Pons (tissue), 1 donor: ENCODE measurements at places on chromosomes 2 and 18.

GRCh38 chr2:24707143-24707542, 86.0 kb downstream of the PTRHD1 start:
- peak; percentile 74 for DNase-seq

GRCh38 chr2:8627692-8628085, 54.2 kb upstream of the ID2 start:
- DNase-seq, result no peak

- DNase-seq, result peak; percentile 51
Observed at GRCh38 chr2:183248866-183249567, 124.8 kb downstream of the NUP35 start.

DNA sequence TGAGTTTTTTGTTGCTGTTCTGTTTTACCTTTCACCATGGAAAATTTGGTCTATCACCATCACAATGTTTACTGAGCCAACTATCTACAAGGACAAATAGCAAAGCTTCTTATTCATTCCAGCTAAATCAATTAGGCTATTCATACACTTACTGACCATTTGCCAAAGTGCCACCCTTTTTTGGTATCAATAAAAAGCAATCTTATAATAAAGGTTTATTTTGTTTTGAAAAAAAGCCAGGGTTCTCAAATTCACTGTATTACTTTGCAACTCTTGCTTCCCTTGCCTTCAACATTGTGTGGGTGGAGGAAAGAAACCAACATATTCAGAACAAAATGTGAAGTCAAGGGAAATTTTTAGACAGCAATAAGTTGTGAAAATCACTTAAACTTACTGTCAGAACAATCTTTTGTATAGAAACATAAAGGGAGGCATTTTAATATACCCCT, 15.3 kb downstream of the PELI1 start:
- peak; percentile 75 for DNase-seq

GRCh38 chr2:58913082-58913726, 672.1 kb upstream of the FANCL start:
- no peak for DNase-seq

DNA sequence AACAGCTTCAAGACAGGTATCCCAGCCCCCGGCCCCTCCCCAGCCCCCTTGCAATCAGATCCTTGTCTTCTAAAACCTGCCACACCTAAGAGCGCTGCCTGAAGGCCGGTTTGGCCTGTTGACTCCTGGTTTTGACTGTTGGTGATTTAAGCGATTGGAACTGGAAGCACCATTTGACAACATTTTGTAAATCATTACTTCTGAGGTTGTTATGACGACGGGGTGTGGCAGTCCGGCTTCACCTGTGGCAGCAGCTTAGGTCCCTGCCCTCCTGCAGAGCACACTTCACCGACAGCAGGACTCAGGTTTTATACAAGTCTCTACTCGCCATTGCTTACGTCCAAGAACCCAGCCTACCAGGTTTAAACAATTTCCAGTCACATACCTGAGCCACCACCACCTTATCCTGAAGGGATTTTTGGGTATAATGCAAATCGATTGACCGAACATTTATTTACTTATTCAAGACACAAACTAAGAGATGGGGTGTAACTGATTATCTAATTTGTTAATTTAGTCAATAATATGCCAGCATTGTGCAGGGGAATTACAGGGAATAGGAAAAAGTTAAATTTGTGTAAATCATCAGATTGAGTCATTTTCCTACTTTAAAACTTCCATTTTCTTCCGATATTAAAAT, 707 bp upstream of the DGUOK start:
- DNase-seq, result no peak

- DNase-seq, result no peak
Observed at GRCh38 chr18:47772374-47773248, 157.8 kb downstream of the SMAD2 start.

DNA sequence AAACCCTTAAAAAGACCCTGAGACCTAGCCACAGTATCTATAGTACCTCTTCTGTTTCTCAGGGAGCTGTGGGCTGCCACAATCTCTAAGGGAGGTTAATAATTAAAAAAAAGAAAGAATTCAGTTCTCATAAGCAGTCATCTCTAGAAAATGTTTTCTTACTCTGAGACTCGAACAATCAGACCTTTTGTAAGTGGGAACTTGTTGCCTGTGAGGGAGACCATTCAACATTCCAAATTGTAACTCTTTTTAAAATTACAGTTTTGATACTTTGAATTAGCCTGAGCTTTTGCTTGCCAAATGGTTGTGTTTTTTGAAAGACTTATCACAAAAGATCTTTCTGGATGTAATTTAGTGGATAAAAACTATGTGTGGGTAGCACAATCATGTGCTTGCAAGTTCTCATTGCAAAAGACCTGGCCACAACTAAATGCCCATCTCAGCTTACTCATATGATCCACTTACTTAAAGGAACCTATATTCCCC, 33.3 kb downstream of the IL1R2 start:
- no peak for DNase-seq

- DNase-seq, result no peak
Observed at GRCh38 chr2:71277147-71277475, 50.2 kb upstream of the PAIP2B start.

- no peak for DNase-seq
Observed at GRCh38 chr2:56502616-56503015, 318.8 kb downstream of the CCDC85A start.
